ENCODE measurements at places on chromosomes 1 and 21.

GRCh38 chr1:187909382-187909781 lies 1080.6 kb downstream of the PLA2G4A start:
- no peak for DNase-seq

- DNase-seq, result no peak
These were observed 146.4 kb downstream of the NOS1AP start for GRCh38 chr1:162215902-162216301.

GRCh38 chr1:160858507-160858906 lies 4.2 kb downstream of the CD244 start:
- DNase-seq, result no peak

DNA sequence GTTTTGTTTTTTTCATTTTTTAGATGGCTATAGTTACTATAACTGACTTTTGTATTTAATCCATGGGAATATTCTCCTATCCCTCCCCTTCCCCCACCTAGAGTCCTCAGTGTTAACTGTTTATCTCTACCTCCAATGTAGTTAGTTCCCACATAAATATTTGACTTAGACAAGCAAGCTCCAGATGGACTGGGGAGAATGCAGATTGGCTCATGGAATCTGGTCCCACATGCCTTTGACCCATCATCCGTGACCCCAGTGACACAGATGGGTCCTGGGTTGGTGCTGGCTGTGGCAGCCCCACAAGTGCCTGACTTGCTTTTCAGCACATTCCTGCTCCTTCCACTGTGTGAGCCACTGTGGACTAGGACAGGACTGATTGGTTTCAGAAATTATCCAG lies 41.8 kb downstream of the ATP2B4 start:
- DNase-seq, result no peak
